Uterus (tissue), 4 donors: ENCODE measurements at places on chromosomes 2 and 18. TPM values are rescaled to one million over a fixed set of nuclear protein-coding genes. Genes with fewer than 3 reads are reported as not detected.
A peak's percentile ranks its signal among the peaks of the same experiment; 100 is the strongest.

- H3K27ac ChIP-seq = no peak overlapping the region
- no peaks in the 10 kb centered on the region for H3K27me3 ChIP-seq
- H3K4me1 ChIP-seq = no peaks in the 10 kb centered on the region
- H3K36me3 ChIP-seq = no peaks in the 10 kb centered on the region
- DNase-seq = no peak
Measured at GRCh38 chr2:96345438-96345837, 9.9 kb downstream of the NCAPH start.

GRCh38 chr2:43388371-43388770 lies 162.0 kb upstream of the ZFP36L2 start:
- no peaks in the 10 kb centered on the region for H3K27me3 ChIP-seq
- no peak for DNase-seq
- H3K36me3 ChIP-seq = no peaks in the 10 kb centered on the region
- H3K27ac ChIP-seq = no peak overlapping the region
- no peak overlapping the region for H3K4me3 ChIP-seq

- H3K4me1 ChIP-seq = no peaks in the 10 kb centered on the region
- no peak for DNase-seq
- no peaks in the 10 kb centered on the region for H3K36me3 ChIP-seq
- H3K4me3 ChIP-seq = no peak overlapping the region
Measured at GRCh38 chr2:7857904-7858303, 824.0 kb upstream of the ID2 start.

Gene PEX13
- 72.2 TPM for total RNA-seq

DNA sequence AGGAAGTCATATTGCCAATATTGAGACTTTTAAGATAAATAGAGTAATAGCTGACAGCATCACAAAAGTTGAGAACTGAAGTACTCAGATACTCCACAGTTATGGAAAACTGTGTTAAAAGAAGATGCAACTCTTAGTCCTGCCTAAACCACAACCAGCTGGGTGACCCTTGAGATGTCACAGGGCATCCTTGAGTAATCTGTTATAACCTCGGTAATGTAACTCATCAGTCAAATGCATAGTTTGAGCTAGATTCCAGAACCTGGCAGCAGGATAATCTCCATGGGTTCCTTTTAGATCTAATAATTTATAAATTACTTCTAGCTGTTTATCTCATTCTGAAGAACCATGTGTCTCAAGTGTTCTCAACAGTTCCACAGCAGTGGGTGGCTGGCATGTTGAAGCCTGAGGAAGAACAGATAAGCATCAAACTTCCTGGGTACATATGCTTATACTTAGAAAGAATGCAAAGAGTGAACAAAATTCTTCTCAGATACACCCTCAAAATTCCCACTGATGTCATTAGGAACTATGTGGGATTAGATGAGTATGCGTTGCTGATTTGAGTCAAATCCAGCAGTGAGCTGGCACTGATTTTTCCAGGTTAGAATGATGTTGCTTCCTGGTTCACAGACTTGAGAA lies 304.1 kb upstream of the ERBB4 start:
- no peak for DNase-seq
- no peaks in the 10 kb centered on the region for H3K4me1 ChIP-seq
- H3K27me3 ChIP-seq = no peaks in the 10 kb centered on the region
- no peaks in the 10 kb centered on the region for H3K36me3 ChIP-seq

DNA sequence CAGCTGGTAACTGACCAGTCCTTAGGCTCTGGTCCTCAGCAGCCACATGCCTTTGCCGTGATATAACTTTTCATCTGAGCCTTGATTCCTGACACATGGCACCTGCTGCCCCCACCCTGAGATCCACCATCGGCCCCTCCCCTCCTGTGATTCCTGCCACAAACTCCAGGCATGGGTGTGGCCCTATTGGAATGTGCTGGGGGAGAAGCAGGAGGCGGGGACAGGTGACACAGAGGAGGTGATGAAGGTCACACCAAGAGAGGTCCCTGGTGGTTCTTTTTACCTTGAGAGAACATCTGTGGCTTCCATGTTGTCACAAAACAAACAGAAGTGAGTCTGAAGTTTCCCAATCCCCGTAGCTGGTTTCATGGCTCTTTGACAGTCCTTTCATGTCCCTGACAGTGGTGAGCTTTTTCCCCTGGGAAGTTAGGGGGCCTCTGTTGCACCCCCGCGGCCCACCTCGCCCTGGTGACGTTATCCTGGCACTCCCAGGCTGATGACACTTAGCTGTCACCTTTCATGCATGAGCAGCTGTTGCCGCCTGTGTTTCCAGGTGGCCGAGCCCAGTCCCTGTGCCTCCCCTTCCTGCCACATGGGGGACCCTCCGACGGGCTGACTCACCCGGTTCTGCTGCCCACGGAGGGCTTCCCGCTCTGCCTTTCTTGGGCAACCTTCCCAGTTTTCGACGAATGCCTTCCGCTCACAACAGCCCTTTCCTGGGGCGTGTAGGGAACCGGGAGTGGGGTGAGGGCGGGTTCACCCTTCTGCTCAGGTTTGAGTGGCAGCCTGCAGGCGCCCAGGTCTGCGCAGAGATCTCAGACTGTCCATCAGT lies 66.3 kb upstream of the GLI2 start:
- H3K4me1 ChIP-seq = no peaks in the 10 kb centered on the region
- no peak for DNase-seq
- no peaks in the 10 kb centered on the region for H3K27me3 ChIP-seq
- H3K4me3 ChIP-seq = no peak overlapping the region

GRCh38 chr2:8022908-8023640 lies 658.8 kb upstream of the ID2 start:
- H3K4me3 ChIP-seq = no peak overlapping the region
- no peak overlapping the region for H3K27ac ChIP-seq
- no peaks in the 10 kb centered on the region for H3K4me1 ChIP-seq
- no peaks in the 10 kb centered on the region for H3K36me3 ChIP-seq
- H3K27me3 ChIP-seq = no peaks in the 10 kb centered on the region
- DNase-seq = no peak

DNA sequence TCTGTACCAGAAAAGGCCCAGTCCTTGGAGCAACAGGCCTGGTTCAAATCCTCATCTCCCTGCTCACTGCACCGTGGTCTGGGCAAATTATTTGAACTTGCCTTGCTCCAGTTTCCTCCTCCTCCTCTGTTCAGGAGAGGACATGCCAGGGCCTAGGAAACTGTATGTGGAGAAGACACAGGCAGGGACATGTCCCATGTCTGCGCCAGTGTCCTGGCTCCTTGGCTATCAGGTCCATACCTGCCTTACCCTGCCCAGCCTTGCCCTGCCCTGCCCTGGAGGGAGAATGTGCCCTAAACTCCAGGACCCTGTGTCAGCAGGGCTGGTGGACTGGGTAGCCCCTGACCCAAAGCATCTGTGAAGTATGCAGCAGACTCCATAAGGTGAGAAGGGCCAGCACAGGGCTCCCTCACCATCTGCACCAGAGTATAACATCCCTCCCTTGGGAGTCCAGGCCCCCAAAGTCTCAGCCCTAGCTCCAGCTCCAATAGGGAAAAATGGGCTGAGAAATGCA lies 165.3 kb downstream of the GALNT1 start:
- DNase-seq = no peak
- H3K27ac ChIP-seq = no peak overlapping the region
- H3K4me3 ChIP-seq = no peak overlapping the region
- no peaks in the 10 kb centered on the region for H3K36me3 ChIP-seq
- H3K4me1 ChIP-seq = no peaks in the 10 kb centered on the region

DNA sequence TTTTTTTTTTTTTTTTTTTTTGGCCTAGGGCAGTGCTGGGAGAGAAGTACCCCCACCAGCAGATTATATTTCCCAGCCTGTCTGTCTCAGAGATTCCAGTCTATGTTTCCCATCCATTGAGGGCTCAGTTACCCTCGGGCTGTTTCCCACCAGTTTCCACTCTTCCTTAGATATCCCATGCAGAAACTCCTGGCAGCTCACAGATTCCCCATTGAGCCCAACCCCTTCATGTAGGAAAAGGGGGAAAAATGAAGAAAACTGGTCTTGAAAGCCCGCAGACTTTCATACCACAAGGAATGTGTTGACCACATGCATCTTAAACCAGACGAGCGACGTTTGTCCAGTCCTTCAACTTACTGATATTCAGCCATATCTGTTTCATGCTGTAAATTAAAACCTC lies 15.2 kb downstream of the ASXL3 start:
- no peaks in the 10 kb centered on the region for H3K27me3 ChIP-seq
- no peak for DNase-seq
- no peaks in the 10 kb centered on the region for H3K36me3 ChIP-seq
- H3K27ac ChIP-seq = no peak overlapping the region

Gene VWA3B
- total RNA-seq = not detected

- no peak for DNase-seq
- no peak overlapping the region for H3K27ac ChIP-seq
- no peaks in the 10 kb centered on the region for H3K4me1 ChIP-seq
- no peaks in the 10 kb centered on the region for H3K36me3 ChIP-seq
Measured at GRCh38 chr2:183416753-183417152, 292.5 kb downstream of the NUP35 start.

Gene PTPRN
- 0.21 TPM for total RNA-seq

Gene GDF7
- 1.5 TPM for total RNA-seq

GRCh38 chr2:144040834-144041233 lies 479.1 kb downstream of the ZEB2 start:
- H3K36me3 ChIP-seq = no peaks in the 10 kb centered on the region
- no peaks in the 10 kb centered on the region for H3K4me1 ChIP-seq
- H3K27ac ChIP-seq = no peak overlapping the region
- no peaks in the 10 kb centered on the region for H3K27me3 ChIP-seq
- DNase-seq = no peak
- H3K4me3 ChIP-seq = no peak overlapping the region

Gene SCYGR4
- total RNA-seq = not detected

Gene TRABD2A
- not detected for total RNA-seq

DNA sequence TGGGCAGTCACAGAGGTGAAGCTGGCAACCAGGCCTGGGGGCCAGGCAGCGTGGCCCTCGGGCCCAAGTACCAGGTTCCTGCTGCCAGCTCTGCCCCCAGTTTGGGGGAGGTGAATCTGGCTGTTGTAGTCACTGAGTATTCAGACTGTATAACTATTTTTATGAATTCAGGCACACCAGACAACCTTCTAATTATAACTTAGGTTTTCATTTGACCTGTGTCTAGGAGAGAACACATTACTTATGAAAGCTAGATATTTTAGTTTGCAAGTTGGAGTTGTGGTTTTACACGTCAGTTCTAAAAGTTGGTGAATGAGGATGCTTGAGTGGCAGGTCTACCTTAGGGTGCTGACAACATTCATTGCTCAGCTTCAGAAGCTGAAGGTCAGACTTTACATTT lies 71.7 kb downstream of the LIMS1 start:
- H3K36me3 ChIP-seq = no peaks in the 10 kb centered on the region
- H3K27me3 ChIP-seq = no peaks in the 10 kb centered on the region
- H3K27ac ChIP-seq = no peak overlapping the region
- DNase-seq = no peak
- H3K4me1 ChIP-seq = no peaks in the 10 kb centered on the region

- H3K27ac ChIP-seq = no peak overlapping the region
- no peak for DNase-seq
- H3K36me3 ChIP-seq = no peaks in the 10 kb centered on the region
- no peaks in the 10 kb centered on the region for H3K4me1 ChIP-seq
- H3K27me3 ChIP-seq = no peaks in the 10 kb centered on the region
Measured at GRCh38 chr2:68045342-68045741, 17.5 kb downstream of the C1D start.

- H3K36me3 ChIP-seq = no peaks in the 10 kb centered on the region
- H3K27me3 ChIP-seq = no peaks in the 10 kb centered on the region
- H3K4me3 ChIP-seq = peak overlapping the region; percentile 41
- DNase-seq = no peak
- H3K4me1 ChIP-seq = peaks cover 7% of the 10 kb centered on the region
Measured at GRCh38 chr18:50374220-50374752, 560 bp upstream of the SKA1 start.

Gene RGPD4
- not detected for total RNA-seq

DNA sequence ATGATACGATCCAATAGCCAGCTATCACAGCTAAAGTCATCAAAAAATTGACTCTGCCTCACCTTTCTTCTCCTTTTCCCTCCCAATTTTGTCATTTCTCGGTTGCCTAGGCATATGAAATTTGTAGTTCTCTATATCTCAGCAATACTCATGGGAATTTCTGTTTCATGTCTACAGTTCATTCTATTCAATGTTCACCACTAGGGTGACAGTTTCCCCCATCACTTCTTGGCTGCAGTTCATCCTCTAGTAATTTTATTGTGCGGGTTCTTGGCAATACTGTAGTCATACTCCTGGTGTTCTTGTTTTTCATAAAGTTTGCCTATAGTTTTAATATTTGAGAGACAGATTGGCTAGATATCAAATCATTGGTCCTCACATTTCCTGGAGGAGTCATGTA lies 872.2 kb upstream of the ID2 start:
- no peaks in the 10 kb centered on the region for H3K4me1 ChIP-seq
- H3K27me3 ChIP-seq = no peaks in the 10 kb centered on the region
- H3K36me3 ChIP-seq = no peaks in the 10 kb centered on the region
- no peak overlapping the region for H3K27ac ChIP-seq

DNA sequence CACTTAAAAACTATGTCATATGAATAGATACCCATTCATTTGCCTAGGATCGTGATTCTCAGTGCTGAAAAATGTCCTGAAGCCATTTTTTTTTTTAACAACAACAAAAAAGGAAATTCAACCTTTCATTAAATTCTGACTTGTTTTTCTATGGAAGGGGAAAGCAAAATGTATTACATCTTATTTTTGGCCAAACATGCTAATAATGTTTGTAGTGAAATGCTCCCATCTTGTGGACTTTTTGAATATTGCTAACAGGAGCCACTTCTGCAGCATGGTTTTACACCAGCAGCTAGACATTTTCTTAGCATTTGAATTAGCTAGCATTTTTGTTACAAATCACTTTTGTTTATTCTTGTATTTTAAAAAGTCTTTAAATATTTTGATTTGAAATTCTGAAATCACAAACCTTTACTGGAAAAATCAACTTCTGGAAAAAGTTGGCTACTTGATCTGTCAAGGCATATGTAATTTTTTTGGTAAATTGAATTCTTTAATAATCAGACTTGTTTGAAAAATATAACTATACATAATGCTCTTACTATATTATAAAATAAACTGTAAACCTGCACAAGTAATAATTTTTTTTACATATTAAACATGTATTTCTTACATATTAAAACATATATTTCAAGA lies 75.8 kb downstream of the KIDINS220 start:
- H3K4me3 ChIP-seq = no peak overlapping the region
- DNase-seq = no peak
- H3K36me3 ChIP-seq = no peaks in the 10 kb centered on the region

Gene THSD7B
- total RNA-seq = 9.6 TPM

DNA sequence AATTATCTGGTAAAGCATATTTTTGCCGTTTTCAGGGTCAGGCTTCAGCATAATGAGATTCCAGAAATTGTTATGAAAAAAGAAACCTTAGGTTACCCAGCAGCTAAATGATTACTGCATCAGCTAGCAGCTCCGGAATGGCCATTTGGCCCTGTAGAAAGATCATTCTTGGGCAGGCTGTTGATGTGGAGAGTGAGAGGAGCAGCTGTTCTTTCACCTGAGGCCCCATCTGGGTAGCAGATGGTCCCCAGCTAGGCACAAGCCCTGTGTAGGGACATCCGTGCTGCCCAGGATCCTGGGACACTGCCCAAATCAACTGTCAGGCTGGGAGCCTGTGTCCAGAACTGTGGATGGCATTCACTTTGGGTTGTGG lies 61.8 kb downstream of the NEDD4L start:
- no peak overlapping the region for H3K4me3 ChIP-seq
- no peak for DNase-seq
- H3K27ac ChIP-seq = no peak overlapping the region
- H3K36me3 ChIP-seq = no peaks in the 10 kb centered on the region
- no peaks in the 10 kb centered on the region for H3K4me1 ChIP-seq
- no peaks in the 10 kb centered on the region for H3K27me3 ChIP-seq

- H3K4me3 ChIP-seq = no peak overlapping the region
- DNase-seq = no peak
- H3K36me3 ChIP-seq = no peaks in the 10 kb centered on the region
- no peak overlapping the region for H3K27ac ChIP-seq
- no peaks in the 10 kb centered on the region for H3K4me1 ChIP-seq
Measured at GRCh38 chr2:234447189-234447588, 49.7 kb downstream of the ARL4C start.

Gene SLC40A1
- 142 TPM for total RNA-seq
